Activated naive CD4-positive, alpha-beta T cell (primary cell): ENCODE measurements at places on chromosomes 7 and 10.

DNA sequence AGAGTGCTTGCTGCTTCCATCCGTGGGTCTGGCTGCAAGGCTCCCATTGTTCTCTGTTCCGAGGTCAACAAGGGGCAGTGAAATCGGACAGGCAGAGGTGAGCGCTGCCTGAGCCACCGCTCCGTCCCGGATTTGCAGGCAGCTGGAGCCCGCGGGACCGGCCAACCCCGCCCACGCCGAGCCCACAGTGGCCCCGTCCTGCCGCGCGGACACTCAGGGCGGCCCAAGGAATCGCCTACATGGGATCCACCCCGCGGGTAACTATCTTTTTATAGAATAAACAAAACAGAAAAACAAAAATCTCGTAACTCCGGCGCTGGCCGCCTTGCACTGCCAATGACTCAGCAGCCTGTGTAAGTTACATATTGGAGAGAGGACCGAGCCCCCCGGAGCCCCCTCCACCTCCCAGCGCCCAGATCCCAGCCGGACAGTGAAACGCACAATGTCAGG lies 1.9 kb downstream of the BNIP3 start:
- no peak for DNase-seq

DNA sequence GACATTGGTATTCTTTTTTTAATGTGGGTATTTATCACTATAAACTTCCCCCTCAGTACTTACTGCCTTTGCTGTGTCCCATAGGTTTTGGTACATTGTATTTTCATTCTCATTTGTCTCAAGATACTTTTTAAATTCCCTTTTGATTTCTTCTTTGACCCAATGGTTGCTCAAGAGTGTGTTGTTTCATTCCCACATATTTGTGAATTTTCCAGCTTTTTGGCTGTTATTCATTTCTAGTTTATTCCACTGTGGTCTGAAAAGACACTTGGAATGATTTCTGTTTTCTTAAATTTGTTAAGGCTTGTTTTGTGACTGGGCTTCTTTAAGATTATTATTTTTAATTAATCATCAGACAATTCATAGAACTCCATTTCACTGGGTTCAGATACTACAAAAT lies 105.0 kb downstream of the EPC1 start:
- DNase-seq = no peak

GRCh38 chr7:17144322-17144721 lies 154.1 kb upstream of the AHR start:
- no peak for DNase-seq

DNA sequence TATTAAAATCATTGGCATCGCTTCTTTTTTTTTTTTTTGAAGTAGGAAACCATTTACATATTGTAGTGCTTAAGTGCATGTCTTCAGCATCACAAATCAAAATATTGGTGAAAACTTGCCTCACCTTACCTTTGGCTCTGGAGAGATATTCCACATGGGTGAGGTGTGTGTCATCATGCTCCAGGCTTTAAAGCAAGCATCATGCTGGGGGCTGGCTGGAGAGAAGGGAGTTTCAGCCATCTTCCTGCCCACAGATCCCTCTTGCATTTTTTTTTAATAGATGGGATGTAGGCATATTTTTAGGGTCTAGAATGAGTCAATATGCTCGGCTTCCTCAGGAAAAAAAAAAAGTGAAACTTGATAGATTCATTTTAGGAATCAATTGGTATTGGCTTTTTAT lies 2.3 kb upstream of the INSYN2A start:
- no peak for DNase-seq

- DNase-seq = no peak
Observed at GRCh38 chr7:132930881-132931280, 151.0 kb downstream of the CHCHD3 start.

DNA sequence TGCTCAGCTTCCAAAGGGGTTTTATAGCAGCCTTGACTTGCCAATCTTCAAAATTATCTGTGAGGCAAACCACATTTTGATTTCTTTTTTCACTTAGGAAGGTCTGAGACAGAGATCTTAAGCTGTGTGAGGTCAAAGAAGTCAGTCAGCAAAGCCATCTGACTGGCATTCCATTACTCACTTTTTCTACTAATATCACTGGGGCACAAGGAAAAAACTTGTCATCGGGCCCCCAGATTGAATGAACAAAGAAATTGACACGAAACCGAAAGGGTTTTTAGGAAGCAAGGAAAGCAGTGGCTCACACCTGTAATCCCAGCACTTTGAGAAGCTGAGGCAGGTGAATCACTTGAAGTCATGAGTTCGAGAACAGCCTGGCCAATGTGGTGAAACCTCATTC lies 78.5 kb upstream of the FRMD4A start:
- no peak for DNase-seq

DNA sequence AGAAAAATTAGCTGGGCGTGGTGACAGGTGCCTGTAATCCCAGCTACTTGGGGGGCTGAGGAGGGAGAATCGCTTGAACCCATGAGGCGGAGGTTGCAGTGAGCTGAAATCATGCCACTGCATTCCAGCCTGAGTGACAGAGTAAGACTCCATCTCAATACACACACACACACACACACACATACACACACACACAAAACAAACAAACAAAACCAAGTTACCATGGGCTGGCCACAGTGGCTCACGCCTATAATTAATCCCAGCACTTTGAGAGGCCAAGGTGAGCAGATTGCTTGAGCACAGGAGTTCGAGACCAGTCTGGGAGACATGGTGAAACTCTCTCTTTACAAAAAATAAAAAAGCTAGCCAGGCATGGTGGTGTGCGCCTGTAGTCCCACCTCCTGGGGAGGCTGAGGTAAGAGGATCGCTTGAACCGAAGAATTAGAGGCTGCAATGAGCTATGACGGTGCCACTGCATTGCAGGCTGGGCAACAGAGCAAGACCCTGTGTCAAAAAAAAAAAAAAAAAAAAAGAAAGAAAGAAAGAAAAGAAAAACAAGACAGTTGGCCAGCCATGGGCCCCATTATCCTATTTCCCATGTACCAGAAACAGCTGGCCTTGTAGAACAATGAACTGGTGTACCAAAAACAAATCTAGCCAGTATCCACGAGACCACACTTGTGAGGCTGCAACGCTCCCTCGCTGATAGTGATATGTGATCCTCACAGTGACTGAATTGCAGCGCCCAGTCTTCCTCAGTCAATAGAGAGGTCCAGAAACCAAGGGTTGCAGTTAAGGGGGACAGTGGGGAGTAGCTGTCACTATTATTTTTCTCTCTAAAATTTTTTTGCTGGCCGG lies 6.6 kb upstream of the AGFG2 start:
- DNase-seq = no peak

DNA sequence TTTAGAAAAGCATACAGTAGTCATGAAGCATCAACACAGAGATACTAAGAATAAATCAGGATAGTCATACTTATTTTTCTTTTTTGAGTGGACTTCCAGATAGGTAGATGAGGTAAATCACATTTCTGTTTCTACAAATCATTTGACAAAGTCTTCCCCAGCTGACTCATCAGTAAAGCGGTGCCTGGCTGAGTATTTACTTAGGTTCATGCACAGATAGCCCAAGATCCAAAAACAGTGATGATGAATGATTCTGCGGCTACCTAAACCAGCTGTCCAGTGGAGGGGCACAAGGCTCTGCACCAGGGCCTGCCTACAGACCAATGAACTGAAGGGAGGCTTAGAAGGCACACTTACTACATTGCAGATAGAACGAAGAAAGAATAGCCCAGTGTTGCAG lies 113.1 kb downstream of the PARP12 start:
- no peak for DNase-seq

GRCh38 chr10:33333260-33334101 lies 986 bp downstream of the NRP1 start:
- DNase-seq = no peak

DNA sequence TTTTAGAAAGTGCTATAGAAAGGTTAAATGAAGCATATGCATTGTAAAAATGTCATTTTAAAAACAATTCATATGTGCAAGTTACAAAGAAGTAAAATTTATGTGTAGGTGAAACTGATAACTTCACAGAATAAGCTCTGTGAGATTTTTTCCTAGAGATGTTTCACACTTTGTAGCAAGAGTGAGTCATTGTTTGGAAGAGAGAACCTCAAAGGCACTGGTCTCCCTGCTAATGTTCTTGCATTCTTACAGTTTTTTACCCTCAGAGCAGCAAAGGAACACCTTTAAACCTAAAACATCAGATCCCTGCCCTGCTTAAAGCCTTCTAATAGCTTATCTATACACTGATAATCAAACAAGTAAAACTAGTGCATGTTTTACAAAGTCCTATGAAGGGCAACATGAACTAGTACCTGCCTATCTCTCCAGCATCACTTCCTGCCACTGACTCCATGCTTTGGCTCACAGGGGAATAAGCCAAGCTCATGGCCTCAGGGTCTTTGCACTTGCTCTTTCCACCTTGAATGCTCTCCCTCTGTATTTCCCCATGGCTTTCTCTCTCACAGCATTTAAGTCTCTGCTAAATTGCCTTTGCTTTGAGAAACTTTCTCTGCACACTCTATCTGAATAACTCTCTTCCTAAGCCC lies 997.0 kb downstream of the GATA3 start:
- no peak for DNase-seq

GRCh38 chr7:155064186-155064585 lies 5.9 kb upstream of the HTR5A start:
- no peak for DNase-seq

DNA sequence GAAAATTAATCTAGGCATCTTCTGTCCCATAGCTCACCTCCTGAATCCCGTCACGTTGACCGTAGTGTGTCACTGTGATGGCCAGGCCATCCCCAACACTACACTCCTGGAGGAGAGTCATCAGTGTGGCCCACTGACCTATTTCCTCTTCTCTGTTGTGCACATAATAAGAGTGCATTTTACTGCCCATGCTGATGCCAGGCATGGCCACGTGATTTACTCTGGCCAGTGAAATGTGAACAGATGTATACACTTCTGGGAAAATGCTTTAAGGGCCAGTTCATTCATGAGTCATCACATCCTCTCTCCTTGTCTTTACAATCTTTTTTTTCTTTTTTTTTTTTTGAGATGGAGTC lies 101.9 kb upstream of the PIP4K2A start:
- no peak for DNase-seq

DNA sequence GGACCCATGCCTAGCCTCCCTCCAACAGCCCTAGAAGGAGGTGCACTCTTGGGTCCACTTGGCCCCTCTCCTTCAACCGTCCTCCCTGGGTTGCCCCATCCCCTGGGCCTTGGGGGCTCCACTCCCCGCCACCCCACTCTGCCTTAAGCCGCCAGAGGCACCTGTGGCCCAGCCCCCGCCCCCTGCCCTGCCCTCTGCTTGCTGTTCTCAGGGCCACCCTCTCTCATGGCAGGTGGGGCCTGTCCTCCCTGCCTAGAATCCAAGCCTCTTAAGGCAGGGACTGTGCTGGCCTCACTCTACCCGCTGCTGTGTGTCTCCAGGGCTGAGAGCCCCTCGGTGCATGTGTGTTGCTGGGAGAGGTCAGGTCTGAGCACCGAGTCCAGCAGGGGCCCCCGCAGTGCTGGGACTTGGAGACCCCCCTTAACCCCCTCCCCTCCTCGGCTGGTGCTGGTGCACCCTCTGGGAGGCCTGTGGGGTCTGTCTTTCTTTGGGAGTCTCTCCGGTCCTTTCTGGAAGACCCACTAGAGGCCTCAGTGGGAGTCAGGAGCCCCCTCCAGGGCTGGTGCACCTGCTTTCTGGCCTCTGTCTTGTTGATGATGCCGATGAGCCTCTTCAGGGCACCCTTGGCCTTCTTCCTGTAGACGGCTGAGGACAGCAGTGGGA lies 43.8 kb downstream of the CFAP46 start:
- no peak for DNase-seq

- DNase-seq = no peak
Observed at GRCh38 chr10:97664282-97664850, 22.7 kb downstream of the AVPI1 start.

GRCh38 chr10:119248681-119249080 lies 41.3 kb downstream of the GRK5 start:
- DNase-seq = no peak
